ENCODE measurements at places on chromosomes 1 and 21. TPM values are rescaled to one million over a fixed set of nuclear protein-coding genes. Genes with fewer than 3 reads are reported as not detected.

The MTF2 gene
- 8.6 TPM for total RNA-seq

The ZNF593OS gene
- not detected for total RNA-seq

The HES5 gene
- not detected for total RNA-seq

The MSH4 gene
- 0.16 TPM for total RNA-seq

The SERPINC1 gene
- total RNA-seq = not detected

The CCT3 gene
- 284 TPM for total RNA-seq

The WNT3A gene
- total RNA-seq = not detected

The NFASC gene
- total RNA-seq = 25.9 TPM

The UTP25 gene
- 11.2 TPM for total RNA-seq

The RAVER2 gene
- 7.2 TPM for total RNA-seq

The GNG12 gene
- 91.1 TPM for total RNA-seq

The MANEAL gene
- total RNA-seq = 0.65 TPM

The BEST4 gene
- 0.09 TPM for total RNA-seq

The CD58 gene
- 3.4 TPM for total RNA-seq

The CATSPERE gene
- total RNA-seq = 0.49 TPM

The KDF1 gene
- total RNA-seq = not detected

The DCST2 gene
- total RNA-seq = not detected

The HCN3 gene
- 0.08 TPM for total RNA-seq

The NPL gene
- 2.3 TPM for total RNA-seq

The KIAA0040 gene
- total RNA-seq = 0.99 TPM

The C1orf87 gene
- not detected for total RNA-seq

The NHLH1 gene
- not detected for total RNA-seq

The ADAMTS5 gene
- total RNA-seq = 4.6 TPM

The RPE65 gene
- not detected for total RNA-seq

The AJAP1 gene
- total RNA-seq = 0.57 TPM

The IARS2 gene
- total RNA-seq = 89.4 TPM

The LCE1D gene
- total RNA-seq = not detected

The ADAM30 gene
- total RNA-seq = not detected
